T-helper 17 cell (primary cell): ENCODE measurements at places on chromosomes 2 and 18. TPM values are rescaled to one million over a fixed set of nuclear protein-coding genes. Genes with fewer than 3 reads are reported as not detected.

DNA sequence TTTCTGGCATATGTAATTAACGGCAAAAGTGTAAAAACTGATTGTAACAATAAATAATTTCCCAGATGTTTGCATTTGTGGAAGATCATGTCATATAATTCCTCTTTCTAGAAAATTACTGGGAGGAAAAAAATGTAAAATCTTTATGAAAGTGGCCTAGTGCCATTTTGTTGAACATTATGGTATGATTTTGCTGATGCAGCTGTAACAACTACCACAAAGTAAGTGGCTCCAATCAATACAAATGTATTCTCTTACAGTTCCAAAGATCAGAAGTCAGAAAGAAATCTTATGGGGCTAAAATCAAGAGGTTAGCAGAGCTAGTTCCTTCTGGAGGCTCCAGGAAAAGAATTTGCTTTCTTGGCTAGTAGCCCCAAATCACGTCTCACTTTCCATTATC, 281.4 kb downstream of the CCDC178 start:
- no peak overlapping the region for H3K27ac ChIP-seq
- no peaks in the 10 kb centered on the region for H3K27me3 ChIP-seq
- no peaks in the 10 kb centered on the region for H3K36me3 ChIP-seq
- no peak for DNase-seq
- H3K4me1 ChIP-seq, result no peaks in the 10 kb centered on the region

- H3K27ac ChIP-seq, result no peak overlapping the region
- H3K4me1 ChIP-seq, result peaks cover 10% of the 10 kb centered on the region
- H3K4me3 ChIP-seq, result no peak overlapping the region
- DNase-seq, result no peak
These were observed 13.7 kb downstream of the NCKAP1 start for GRCh38 chr2:183024339-183025095.

- no peak overlapping the region for H3K4me3 ChIP-seq
- H3K4me1 ChIP-seq, result peaks cover 8% of the 10 kb centered on the region
- DNase-seq, result no peak
- peaks cover 2% of the 10 kb centered on the region for H3K36me3 ChIP-seq
- no peaks in the 10 kb centered on the region for H3K27me3 ChIP-seq
These were observed 189.9 kb downstream of the CD226 start for GRCh38 chr18:69757733-69758132.

DNA sequence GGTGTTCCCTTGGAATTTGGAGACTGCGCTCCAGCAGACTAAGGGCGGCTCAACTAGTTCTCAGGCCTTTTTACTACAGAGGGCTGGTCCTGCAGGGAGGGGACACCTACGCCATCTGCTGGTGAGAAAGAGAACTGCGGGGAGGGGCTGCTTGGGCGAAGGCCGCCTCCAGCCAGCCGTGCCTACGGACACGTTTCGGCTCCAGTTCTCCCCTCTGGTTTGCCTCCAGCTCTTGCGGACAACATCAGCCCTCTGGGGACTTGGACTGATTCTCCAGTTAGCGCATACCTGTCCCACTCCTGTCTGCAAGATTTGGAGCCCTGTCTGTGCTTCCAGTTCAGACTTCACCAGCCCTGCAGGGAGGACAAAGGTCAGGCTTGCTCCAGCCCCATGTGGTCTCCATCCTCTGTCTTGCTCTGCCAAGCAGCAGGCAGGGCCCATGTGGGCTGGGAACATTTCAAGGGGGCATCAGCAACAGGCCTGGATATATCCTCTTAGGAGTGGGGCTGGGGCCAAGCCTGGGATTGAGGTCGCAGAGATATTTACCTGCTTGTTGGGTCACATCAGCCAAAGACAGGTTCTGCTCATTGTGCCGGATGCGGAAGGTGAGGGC, 10.3 kb downstream of the PTPRN start:
- H3K27me3 ChIP-seq, result peaks cover 42% of the 10 kb centered on the region
- peak; percentile 89 for DNase-seq
- no peak overlapping the region for H3K4me3 ChIP-seq

Gene SP140
- total RNA-seq, result 68.2 TPM

GRCh38 chr18:69871363-69871762, 76.3 kb downstream of the CD226 start:
- peaks cover 12% of the 10 kb centered on the region for H3K36me3 ChIP-seq
- H3K4me3 ChIP-seq, result no peak overlapping the region
- H3K27me3 ChIP-seq, result no peaks in the 10 kb centered on the region
- H3K27ac ChIP-seq, result peak overlapping the region; percentile 14

- no peak for DNase-seq
- no peak overlapping the region for H3K27ac ChIP-seq
- H3K4me3 ChIP-seq, result no peak overlapping the region
- H3K27me3 ChIP-seq, result no peaks in the 10 kb centered on the region
- H3K36me3 ChIP-seq, result no peaks in the 10 kb centered on the region
- no peaks in the 10 kb centered on the region for H3K4me1 ChIP-seq
These were observed 413.6 kb downstream of the PTH2R start for GRCh38 chr2:208820014-208820688.

DNA sequence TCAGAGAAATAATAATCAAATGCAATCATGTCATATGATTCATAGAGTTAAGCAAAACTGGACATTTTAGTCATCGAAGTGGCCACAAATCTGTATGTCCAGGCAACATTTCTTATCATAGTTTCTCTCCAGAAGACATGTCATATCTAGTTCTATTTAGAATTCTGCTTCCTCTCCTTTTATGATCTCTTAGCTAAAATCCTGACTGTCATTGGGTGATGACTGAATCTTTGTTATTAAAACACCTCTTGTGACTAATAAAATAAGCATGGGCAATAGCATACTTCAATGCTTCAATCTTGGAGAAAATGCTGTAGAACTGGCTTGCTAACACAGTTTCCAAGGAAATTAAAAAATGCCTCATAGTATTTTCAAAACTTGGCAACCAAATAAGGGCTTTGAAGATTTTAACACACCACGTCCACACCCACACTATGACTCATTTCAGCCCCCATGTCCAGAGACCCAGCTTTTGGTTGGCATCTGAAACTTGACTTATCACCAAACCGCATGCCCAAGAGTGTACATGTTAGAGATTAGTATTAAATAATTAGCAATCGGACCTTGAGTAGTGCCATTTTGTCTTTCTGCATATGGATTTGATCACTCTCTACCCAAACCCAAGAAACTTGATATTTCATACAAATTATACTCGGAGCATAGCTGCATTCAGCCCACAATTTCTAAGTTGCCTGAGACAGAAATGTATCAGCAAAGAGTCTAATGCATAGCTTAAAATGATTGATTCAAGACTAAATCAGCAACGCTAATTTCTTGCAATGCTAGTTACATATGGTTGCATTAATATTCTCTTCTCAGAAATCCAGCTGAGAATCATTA, 106.5 kb upstream of the ETAA1 start:
- no peaks in the 10 kb centered on the region for H3K36me3 ChIP-seq
- H3K4me1 ChIP-seq, result no peaks in the 10 kb centered on the region
- DNase-seq, result no peak
- no peak overlapping the region for H3K27ac ChIP-seq
